SJSA1 (cell line): ENCODE measurements at places on chromosomes 7 and 10. TPM values are rescaled to one million over a fixed set of nuclear protein-coding genes. Genes with fewer than 3 reads are reported as not detected.

DNA sequence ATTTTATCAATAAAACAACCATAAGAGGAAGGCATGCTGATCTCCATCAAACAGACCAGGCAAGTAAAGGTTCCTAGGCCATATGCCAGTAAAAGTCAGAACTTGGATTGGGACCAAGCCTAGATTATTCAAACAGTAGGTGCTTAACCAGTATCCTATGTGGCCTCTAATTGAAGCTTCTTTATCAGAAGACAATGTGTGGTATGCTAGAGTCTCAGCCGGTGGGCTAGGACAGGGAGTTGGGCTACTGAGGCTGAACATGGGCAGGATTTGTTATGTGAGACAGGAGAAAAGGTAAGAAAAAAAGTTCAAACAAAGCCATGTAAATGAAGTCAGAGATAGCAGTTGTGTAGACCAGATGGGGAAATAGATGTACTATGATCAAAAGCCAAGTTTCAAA, 413.7 kb upstream of the GHITM start:
- H3K27ac ChIP-seq, result no peak overlapping the region
- no peak for DNase-seq
- no peaks in the 10 kb centered on the region for H3K27me3 ChIP-seq
- no peak overlapping the region for H3K4me3 ChIP-seq
- no peaks in the 10 kb centered on the region for H3K4me1 ChIP-seq

- no peaks in the 10 kb centered on the region for H3K27me3 ChIP-seq
- no peak overlapping the region for H3K27ac ChIP-seq
- no peaks in the 10 kb centered on the region for H3K4me1 ChIP-seq
- no peak overlapping the region for H3K4me3 ChIP-seq
- H3K36me3 ChIP-seq, result no peaks in the 10 kb centered on the region
- no peak for DNase-seq
Measured at GRCh38 chr7:96663457-96663856, 46.2 kb downstream of the SEM1 start.

DNA sequence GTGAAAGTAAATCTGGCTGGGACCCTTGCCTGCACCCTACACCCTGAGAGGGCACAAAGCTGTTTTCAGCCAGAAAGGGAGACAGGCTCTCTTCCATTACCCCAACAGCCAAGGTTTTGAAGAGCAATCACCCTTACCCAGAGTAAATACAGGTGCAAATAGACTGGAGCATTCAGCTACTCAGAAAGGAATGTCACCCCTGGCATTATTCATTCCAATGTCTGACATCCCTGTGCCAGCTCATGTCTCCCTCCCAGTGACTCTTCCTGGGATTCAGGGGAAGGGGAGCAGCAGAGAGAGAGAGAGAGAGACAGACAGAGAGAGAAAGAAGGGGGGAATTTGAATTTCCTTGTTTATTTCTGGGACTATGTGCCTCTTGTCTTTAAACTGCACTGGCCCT, 611.8 kb downstream of the SORCS3 start:
- no peak overlapping the region for H3K4me3 ChIP-seq
- H3K27ac ChIP-seq, result no peak overlapping the region
- no peaks in the 10 kb centered on the region for H3K36me3 ChIP-seq
- H3K4me1 ChIP-seq, result no peaks in the 10 kb centered on the region

DNA sequence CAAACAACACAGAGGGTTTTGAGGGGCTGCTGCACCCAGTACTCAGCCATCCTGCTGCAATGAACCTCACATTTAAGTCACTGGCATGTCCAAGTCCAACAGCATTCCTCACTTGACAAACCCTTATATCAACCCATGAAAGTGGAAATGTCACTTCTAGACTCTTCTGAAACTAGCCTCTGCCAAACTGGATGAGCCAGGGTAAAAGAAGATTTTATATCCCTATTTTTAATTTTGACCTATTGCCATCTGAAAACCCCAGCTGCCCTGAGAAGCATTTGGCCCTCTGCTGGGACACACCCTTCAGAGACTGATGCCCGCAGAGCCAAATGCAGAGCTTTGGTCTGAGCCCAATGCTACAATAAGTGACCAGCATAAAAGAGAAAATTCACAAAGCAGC, 201.1 kb downstream of the ANK3 start:
- no peak overlapping the region for H3K4me3 ChIP-seq
- no peaks in the 10 kb centered on the region for H3K4me1 ChIP-seq
- DNase-seq, result no peak
- H3K27me3 ChIP-seq, result no peaks in the 10 kb centered on the region

DNA sequence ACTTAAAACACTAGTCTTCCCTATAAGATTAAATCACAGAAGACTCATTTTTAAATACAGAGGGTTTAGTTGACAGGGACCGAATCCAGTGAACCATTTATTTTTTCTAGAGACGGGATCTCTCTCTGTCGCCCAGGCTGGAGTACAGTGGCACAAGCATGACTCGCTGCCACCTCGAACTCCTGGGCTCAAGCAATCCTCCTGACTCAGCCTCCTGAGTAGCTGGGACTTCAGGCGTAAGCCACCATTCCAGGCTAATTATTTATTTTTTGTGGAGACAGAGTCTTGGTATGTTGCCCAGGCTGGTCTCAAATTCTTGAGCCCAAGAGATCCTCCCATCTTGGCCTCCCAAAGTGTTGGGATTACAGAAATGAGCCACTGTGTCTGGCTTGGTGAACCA, 20.9 kb upstream of the LYZL1 start:
- no peak overlapping the region for H3K4me3 ChIP-seq
- H3K27me3 ChIP-seq, result no peaks in the 10 kb centered on the region
- H3K36me3 ChIP-seq, result no peaks in the 10 kb centered on the region
- no peak overlapping the region for H3K27ac ChIP-seq

DNA sequence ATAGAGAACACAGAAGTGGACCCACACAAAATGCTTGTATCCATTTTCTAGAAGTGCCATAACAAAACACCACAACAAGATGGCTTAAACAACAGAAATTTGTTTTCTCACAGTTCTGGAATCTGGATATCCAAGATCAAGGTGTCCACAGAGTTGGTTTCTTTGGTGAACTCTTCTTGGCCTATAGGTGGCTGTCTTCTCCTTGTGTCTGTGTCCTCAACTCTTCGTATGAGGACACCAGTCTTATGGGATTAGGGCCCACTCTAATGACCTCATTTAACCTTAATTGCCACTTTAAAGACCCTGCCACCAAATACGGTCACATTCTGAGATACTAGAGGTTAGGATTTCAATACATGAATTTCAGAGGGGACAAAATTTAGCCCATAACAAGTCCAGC, 30.8 kb upstream of the C10orf71 start:
- no peaks in the 10 kb centered on the region for H3K36me3 ChIP-seq
- H3K27ac ChIP-seq, result no peak overlapping the region
- H3K4me3 ChIP-seq, result no peak overlapping the region
- no peak for DNase-seq

DNA sequence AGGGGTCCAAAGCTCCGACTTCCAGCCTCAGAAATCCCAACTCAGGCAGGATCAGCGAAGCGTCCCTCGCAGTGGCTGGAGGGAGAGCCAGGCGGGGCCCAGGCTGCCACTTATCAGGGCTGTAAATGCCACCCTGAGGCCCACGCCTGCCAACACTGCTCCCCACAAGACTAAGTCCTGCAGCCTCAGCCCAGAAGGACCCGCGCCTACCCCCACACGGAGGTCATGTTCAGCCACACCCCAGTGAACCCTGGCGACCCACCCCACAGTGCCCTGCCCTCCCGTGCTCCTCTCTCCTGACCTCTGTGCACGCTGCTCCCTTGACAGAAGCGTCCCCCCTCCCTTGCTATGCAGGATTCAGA, 3.2 kb downstream of the PSMG3 start:
- H3K27ac ChIP-seq, result no peak overlapping the region
- H3K4me3 ChIP-seq, result no peak overlapping the region
- no peak for DNase-seq

GRCh38 chr7:67484244-67484751, 487.7 kb downstream of the TYW1 start:
- H3K36me3 ChIP-seq, result no peaks in the 10 kb centered on the region
- H3K27me3 ChIP-seq, result no peaks in the 10 kb centered on the region
- no peak for DNase-seq

DNA sequence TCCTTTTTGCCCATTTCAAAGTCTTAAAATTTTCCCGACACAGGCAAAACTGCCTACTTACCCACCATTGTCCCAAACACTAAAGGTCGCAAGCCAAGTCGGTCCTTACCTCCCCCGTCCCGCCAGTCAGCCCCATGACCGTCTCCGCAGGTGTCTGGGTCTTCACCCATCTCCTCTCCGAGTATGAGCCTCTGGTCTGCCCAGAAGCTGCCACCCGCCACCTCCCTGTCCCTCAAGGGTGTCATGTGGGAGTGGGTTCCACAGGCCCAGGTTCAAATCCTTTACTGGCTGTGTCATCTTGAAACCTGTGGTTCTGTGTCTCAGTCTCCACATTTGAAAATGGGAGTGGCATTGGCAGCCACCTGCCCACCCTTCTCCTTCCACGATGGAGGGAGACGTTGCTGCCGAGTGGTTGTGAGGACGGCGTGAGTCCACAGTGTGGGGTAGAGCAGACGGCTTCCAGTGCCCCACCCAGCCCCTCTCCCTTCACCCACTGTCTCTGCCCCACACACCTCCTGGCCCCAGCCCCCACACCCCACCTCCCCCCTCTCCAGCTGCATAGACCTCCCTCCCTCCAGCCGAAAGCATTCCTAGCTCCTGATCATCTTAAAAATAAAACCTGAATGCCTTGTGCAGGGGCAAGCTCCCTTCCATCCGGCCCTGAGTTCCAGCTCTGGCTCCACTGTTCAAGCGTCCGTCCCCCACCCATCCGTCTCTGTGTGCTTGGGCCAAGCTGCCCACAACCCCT, 35.3 kb downstream of the FOXL3 start:
- no peak for DNase-seq
- H3K27me3 ChIP-seq, result no peaks in the 10 kb centered on the region
- H3K4me3 ChIP-seq, result no peak overlapping the region
- no peaks in the 10 kb centered on the region for H3K4me1 ChIP-seq

DNA sequence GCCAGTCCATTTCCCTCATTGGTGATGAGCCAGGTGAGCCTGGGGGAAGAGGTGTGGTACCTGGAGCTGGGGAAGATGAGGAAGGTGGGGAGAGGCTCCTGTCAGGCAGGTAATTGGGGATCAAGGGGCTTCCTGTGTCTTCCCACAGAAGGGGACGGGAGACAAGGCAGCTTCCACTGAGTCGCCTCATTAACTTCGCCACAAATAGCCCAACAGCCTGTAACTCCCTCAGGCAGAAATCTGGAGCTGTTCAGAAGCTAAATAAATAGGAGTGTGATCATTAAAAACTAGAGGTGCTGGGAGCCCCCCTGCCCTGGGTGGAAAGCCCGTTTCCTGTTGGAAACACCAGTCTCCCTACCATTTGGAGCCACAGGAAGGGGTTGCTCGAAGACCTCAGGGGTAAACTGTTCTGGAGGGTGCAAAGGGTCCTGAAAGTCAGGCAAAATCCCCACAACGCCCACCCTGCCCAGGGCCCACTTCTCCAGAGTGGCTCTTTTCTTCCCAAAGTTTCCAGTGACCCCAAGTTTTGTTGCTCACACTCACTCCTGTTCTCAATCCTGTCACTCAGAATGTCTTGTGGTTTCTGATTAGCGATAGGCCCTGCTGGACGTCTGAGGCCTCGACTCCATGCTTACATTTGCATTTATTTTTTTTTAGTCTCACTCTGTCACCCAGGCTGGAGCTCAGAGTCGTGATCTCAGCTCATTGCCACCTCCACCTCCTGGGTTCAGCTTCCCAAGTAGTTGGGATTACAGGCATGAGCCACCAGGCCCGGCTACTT, 25.7 kb downstream of the UNC5B start:
- H3K36me3 ChIP-seq, result no peaks in the 10 kb centered on the region
- no peak overlapping the region for H3K4me3 ChIP-seq
- no peaks in the 10 kb centered on the region for H3K27me3 ChIP-seq
- H3K27ac ChIP-seq, result no peak overlapping the region
- DNase-seq, result no peak
- peaks cover 7% of the 10 kb centered on the region; the same call in 1 of the 2 replicates for H3K4me1 ChIP-seq

- no peaks in the 10 kb centered on the region for H3K27me3 ChIP-seq
- no peak for DNase-seq
- no peak overlapping the region for H3K4me3 ChIP-seq
- no peak overlapping the region for H3K27ac ChIP-seq
Measured at GRCh38 chr10:132752378-132752777, 33.6 kb downstream of the NKX6-2 start.

GRCh38 chr10:31288962-31289361, 30.1 kb upstream of the ZEB1 start:
- no peak overlapping the region for H3K4me3 ChIP-seq
- no peaks in the 10 kb centered on the region for H3K27me3 ChIP-seq
- no peaks in the 10 kb centered on the region for H3K36me3 ChIP-seq
- H3K27ac ChIP-seq, result no peak overlapping the region
- no peaks in the 10 kb centered on the region for H3K4me1 ChIP-seq
- DNase-seq, result no peak

GRCh38 chr10:30788307-30788706, 158.8 kb upstream of the LYZL2 start:
- H3K4me3 ChIP-seq, result no peak overlapping the region
- H3K4me1 ChIP-seq, result peaks cover 24% of the 10 kb centered on the region
- no peaks in the 10 kb centered on the region for H3K27me3 ChIP-seq
- DNase-seq, result no peak
- no peak overlapping the region for H3K27ac ChIP-seq

DNA sequence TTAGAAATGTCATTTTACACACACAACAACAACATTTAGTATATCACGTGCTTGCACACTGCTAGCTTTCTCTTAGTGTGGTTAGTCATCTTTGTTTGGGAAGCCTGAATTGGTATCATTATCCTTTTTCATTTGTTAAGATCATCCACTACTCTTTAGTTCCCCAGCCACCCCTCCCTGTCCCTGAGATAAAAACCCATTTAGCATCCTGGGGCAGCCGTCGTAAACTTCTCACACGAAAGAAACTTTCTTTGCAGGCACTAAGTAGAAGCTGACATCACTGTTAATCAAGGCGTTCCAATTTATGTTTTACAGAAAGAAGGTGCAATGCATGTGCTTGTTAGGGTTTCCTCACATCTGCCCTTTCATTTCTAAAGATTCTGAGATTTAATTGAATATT, 475.1 kb upstream of the FZD8 start:
- no peak overlapping the region for H3K27ac ChIP-seq
- no peak overlapping the region for H3K4me3 ChIP-seq
- H3K27me3 ChIP-seq, result no peaks in the 10 kb centered on the region
- no peak for DNase-seq

GRCh38 chr7:81534446-81534845, 235.4 kb downstream of the HGF start:
- H3K4me1 ChIP-seq, result no peaks in the 10 kb centered on the region
- H3K4me3 ChIP-seq, result no peak overlapping the region
- no peak for DNase-seq
- no peaks in the 10 kb centered on the region for H3K36me3 ChIP-seq
- no peak overlapping the region for H3K27ac ChIP-seq

- H3K4me1 ChIP-seq, result no peaks in the 10 kb centered on the region
- H3K27ac ChIP-seq, result no peak within 1 kb of the TSS
- no peak within 1 kb of the TSS for H3K4me3 ChIP-seq
- DNase-seq, result no peak
Measured at GRCh38 chr10:84225427-84226173, at the start of gene LRIT2. Gene LRIT2, minus strand, starts transcription at chr10:84225544. Its CDS starts 24 bp downstream, at chr10:84225520.

GRCh38 chr10:87659571-87660483, at the start of gene PAPSS2:
Gene PAPSS2, plus strand, starts transcription at chr10:87659878. Its CDS starts 104 bp downstream, at chr10:87659982.
- H3K4me3 ChIP-seq, result peak within 1 kb of the TSS; percentile 74
- DNase-seq, result peak; percentile 78
- peak within 1 kb of the TSS; percentile 86 for H3K27ac ChIP-seq

GRCh38 chr10:79148452-79149344, 79.9 kb downstream of the ZMIZ1 start:
- no peaks in the 10 kb centered on the region for H3K27me3 ChIP-seq
- H3K36me3 ChIP-seq, result peaks cover 41% of the 10 kb centered on the region
- no peak overlapping the region for H3K4me3 ChIP-seq
- peaks cover 100% of the 10 kb centered on the region for H3K4me1 ChIP-seq
- no peak for DNase-seq

CYP2E1 gene
- total RNA-seq, result 0.37 TPM in 1 of 2 replicates, not detected in the other

SPAG6 gene
- total RNA-seq, result not detected in 2 replicates

CYP26C1 gene
- not detected in 2 replicates for total RNA-seq

NRG3 gene
- total RNA-seq, result not detected in 2 replicates

PHTF2 gene
- 55.9 and 68.9 TPM in 2 replicates for total RNA-seq

CYP3A7 gene
- total RNA-seq, result not detected in 2 replicates

PNLIPRP1 gene
- not detected in 2 replicates for total RNA-seq

SBDS gene
- 130 and 158 TPM in 2 replicates for total RNA-seq
